ENCODE measurements at places on chromosomes 1 and 21.
A peak's percentile ranks its signal among the peaks of the same experiment; 100 is the strongest.

DNA sequence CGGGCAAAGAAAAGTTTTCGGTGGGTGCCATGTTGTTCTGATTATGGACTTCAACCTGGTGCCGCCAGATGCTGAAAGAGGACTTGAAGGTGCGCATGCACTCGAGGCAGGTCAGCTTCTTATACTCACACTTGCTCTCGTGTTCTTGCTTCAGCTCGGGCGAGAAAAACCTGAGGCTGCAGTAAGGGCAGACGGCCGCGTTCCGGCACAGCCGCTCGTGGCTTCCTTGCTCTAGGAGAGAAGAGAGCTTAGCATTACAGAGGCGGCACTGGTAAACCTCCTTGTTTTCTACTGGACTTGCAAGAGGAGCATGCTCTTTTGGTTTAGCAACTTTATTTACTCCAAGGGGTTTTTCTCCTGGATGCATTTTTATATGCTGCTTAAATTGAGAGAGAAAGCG, 18.5 kb downstream of the ZBTB21 start:
- DNase-seq = no peak

- no peak for DNase-seq
Measured at GRCh38 chr1:74728736-74729135, 4.1 kb downstream of the CRYZ start.

- DNase-seq = no peak
Measured at GRCh38 chr1:113223546-113223945, 150.5 kb downstream of the LRIG2 start.

- peak; percentile 61 for DNase-seq
Measured at GRCh38 chr1:40313329-40313957, 3.6 kb downstream of the COL9A2 start.

GRCh38 chr1:24435782-24436365, 20.3 kb downstream of the NIPAL3 start:
- no peak for DNase-seq

DNA sequence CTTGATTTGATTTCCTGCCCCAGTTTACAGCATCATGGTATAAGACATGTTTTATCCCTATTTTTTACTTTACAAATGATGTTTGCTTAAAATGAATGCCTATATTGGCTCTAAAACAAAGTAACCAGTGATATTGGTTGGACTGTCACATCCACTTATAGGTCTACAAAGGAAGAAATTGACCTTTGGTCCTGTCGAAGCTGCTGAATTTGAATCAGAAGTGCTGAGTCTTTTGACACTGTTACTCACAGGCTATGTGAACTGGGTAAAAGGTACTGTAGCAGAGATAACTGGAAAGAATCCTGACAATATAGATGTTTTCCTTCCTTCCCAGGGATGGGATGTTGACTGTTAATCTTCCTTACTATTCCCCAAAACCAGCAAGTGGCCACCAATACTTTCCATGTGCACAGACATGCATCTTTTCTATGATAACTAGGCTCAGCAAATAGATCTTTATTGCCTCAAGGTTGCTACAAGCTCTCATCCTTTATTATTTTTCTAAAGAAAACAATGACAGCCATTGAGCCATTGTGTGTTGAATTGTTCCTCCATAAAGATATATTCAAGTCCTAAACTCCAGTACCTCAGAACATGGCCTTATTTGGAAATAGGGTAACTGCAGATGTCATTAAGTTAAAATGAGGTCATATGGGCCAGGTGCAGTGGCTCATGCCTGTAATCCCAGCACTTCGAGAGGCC, 175.9 kb upstream of the NR5A2 start:
- no peak for DNase-seq

DNA sequence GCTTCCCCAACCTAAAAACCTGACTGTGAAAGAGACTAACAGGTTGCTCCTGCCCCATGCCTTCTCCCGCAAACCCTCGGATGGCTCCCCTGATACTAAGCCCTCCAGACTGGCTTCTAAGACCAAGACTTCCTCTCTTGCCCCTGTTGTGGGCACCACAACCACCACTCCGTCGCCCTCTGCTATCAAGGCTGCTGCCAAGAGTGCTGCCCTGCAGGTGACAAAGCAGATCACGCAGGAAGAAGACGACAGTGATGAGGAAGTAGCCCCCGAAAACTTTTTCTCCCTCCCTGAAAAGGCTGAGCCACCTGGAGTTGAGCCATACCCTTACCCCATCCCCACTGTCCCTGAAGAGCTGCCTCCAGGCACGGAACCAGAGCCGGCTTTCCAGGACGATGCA, 19.3 kb downstream of the PRCC start:
- no peak for DNase-seq

GRCh38 chr1:64155278-64155677, 48.1 kb upstream of the UBE2U start:
- DNase-seq = no peak

GRCh38 chr1:212203630-212204029, 81.6 kb upstream of the PPP2R5A start:
- no peak for DNase-seq

DNA sequence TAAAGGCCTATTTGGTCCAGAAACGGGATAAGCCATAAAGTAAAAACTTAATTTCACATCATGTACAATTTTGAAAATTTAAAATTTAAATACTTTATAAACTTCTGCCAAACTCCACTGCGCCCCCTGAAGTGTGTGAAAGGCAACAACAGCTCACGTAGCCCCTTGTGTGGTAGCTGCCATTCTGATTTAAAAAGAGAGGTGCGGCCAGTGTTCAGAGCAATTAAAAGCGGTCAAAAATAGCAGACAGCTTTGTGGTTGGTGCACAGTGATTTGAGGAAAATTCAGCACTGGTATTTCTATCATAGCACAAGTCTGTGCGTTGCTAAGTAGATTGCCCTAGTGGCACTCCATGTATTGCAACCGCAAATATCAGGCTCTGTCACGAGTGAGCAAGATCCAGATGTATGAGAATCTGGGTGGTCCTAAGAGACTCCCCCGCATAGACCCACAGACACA, 122.5 kb downstream of the ATG4C start:
- DNase-seq = no peak

GRCh38 chr1:233598891-233599541, 14.9 kb upstream of the KCNK1 start:
- peak; percentile 74 for DNase-seq

- DNase-seq = no peak
Measured at GRCh38 chr21:29805105-29805504, 134.7 kb downstream of the GRIK1 start.

DNA sequence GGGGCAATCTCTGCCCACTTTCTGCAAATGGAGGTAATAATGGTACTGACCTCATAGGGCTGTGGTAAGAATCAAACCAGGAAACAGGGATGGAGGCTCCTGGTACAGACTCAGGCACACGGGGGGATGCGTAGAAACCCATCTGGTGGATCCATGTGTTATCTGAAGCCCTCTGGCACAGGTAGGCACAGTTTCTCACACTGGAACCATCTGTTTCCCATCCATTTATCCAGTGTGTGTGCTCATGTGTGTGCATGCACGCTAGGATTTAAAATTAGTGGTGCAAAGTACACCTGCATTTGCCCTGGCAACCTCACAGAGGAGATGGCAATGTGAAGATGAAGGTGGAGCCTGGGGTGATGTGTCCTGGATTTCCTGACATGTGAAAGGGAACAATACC, 103.3 kb downstream of the RAVER2 start:
- no peak for DNase-seq

DNA sequence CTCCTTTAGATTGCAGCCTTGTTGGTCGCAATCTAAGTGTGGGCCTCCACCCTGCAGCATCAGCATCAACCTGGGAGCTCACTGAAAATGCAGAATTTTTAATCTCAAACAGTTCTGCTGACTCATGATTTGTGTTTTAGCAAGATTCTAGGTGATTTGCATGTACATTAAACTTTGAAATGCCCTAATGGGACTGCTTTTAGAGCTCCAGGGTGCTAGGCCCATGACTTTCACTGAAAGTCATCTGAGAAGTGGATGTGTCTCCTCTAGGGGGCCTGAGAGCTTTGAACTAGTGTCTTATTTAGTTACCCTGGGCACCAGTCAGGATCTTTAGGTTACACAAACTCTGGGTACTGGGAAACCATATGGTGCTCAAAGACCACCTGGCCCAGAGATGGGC, 9.0 kb downstream of the TRIM67 start:
- DNase-seq = no peak

DNA sequence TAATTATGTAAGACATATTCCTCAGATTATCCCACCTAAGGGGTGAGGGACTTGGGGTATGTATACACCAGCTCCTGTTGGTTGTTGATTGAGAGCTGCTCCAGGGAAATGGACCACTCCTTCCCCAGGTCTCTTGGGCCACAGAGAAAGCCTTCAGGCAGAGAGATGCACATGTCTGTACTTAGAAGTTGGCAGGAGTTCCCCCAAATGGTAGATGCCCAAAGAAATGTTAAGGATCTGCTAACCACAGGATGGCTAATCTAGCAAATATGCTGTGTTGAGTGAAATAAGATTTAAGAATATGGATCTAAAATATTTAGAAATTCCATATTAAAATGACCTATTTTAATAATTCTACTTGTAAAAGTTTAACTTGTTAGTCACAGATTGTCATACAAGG, 100.8 kb upstream of the DNAH14 start:
- DNase-seq = peak; percentile 46

DNA sequence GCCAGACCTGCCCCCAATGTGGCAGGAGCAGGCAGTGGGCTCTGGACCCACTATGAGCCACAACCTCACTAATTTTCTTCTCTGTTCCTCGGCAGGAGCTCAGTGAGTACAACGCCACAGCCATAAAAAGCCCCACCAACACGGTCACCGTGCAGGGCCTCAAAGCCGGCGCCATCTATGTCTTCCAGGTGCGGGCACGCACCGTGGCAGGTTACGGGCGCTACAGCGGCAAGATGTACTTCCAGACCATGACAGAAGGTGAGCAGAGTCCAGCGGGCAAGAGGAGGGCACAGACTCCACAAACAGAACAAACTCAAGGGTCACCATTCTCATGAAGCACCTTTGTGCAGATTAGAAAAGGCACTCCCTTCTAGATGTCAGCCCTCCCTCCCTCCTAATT, 79.9 kb downstream of the LACTBL1 start:
- no peak for DNase-seq

DNA sequence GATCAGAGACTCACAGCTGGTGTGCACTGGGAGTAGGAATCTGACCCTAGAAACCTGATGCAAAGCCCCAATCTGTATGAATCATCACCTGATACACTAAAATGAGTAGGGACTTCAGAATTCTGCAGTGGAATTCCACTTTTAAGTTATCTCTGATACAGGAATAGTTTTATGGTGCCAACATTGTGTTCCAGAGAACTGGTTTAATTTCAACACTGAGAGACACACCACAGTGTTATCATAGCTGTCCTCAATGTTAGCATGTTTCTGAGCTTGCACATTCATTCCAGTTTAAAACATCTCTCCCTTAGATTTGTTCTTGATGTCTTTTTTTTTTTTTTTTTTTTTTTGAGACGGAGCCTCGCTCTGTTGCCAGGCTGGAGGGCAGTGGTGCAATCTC, 7.1 kb downstream of the UTS2 start:
- DNase-seq = peak; percentile 11

DNA sequence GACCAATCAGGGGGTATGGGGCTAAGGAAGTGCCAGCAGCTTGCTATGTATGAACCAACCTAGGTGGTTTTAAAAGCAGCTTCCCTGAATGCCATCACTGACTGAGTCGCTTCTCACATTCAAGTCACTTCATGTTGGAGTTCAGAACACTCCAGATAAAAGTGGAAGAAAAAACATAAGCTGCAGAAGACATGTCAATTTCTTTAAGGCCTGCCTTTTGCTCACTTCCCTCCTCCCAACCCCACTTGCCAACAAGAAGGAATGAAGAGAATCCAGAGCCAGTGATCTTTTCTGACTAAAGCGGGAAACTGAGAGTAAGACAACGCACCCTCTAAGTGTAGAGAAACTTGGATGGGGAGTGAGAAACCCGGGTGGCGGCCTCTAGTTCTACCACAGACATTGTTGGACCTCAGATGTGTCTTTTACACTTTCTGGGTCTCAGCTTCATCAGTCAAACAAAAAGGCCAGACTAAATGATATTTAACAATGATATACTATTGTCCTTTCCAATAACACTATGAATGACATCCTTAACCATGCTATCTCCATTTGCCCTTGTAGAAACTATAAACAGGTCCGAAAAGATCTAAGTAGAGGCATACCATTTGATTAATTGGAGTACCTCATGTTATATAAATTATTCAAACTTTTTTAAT, 54.1 kb downstream of the LUZP1 start:
- no peak for DNase-seq

- DNase-seq = no peak
Measured at GRCh38 chr1:183228347-183229220, 42.5 kb downstream of the LAMC2 start.

- no peak for DNase-seq
Measured at GRCh38 chr1:182779530-182779929, 10.0 kb upstream of the NPL start.

DNA sequence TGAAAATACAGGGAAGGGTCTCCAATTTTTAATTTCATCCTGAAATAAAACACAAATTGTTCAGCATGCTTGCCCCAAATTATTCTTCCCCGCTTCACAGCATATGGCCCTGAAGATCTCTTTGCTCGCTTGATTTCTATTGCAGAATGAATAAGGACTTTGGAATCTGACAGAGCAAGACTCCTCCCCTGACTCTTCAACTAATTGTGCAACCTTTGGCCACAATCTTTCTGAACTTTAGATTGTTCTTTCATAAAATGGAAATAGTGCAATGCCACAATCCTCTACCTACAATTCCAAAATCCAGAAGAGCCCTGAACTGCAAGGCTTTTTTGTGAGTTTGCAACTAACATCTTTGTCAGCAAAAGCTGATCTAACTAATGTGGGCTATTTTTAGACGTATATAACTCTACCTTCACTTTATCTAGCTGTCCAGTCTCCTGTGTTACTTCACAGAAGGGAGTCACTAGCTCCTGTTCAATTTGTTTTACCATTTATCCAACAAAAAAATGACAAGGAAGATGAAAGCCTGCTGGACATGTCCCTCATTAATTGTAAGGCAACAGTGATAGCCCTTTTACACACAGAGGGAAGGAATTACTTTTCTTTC, 13.4 kb downstream of the RNASEL start:
- peak; percentile 59 for DNase-seq

DNA sequence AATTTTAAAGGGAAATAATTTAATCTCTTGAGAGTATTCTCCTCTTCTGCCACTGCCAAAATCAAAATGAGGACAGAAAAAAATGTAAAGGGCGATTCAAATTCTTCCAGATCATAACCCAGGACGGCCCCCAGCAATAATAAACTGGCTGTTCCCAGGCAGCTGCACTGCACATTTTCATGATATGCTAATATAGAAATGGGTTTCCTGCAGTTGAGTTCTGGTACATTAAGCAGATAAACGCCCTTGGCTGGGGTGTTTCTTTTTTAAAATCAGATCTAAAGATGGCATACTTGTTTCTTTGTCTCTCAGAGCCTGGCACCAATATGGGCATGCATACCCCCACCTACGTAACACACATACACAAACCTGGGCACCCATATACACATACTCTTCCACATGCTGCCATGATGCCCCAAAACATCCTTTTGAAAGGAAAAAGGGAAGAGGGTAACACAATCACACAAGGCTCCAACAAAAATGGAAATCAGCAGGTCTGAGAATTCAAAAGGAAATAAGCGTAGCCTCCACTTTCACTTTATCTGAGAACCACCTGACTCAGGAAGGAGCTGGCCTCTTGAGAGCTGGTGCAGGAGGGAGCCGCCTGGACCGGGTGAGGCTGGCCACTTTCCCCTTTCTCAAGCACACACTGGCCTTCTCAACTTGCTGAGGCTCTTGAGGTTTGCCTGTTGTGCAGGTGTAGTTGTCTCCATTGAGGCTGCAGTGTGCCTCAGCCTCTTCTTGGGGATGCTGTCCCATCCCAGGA, 653.4 kb downstream of the KIF26B start:
- no peak for DNase-seq
